Activated CD4-positive, alpha-beta memory T cell treated with anti-CD3 and anti-CD28 coated beads, Interleukin-2, amount 10 ng/mL, durations not matched to agents 7 days and 5 days (primary cell): ENCODE measurements at places on chromosomes 1 and 21. TPM values are rescaled to one million over a fixed set of nuclear protein-coding genes. Genes with fewer than 3 reads are reported as not detected.

Gene TAS1R1
- total RNA-seq = not detected

Gene GBP5
- 231 TPM for total RNA-seq

Gene LEFTY1
- total RNA-seq = not detected

Gene SNAPIN
- 35.0 TPM for total RNA-seq

Gene STK40
- total RNA-seq = 76.8 TPM

Gene SV2A
- 14.4 TPM for total RNA-seq

Gene KRTAP13-2
- total RNA-seq = not detected

Gene FCRLB
- total RNA-seq = 0.43 TPM
